Hepatocyte (in vitro differentiated cells): ENCODE measurements at places on chromosomes 12 and 14. TPM values are rescaled to one million over a fixed set of nuclear protein-coding genes. Genes with fewer than 3 reads are reported as not detected.

FGD4 gene
- polyA plus RNA-seq, result 15.2 and 17.1 TPM in 2 replicates

PMCH gene
- polyA plus RNA-seq, result not detected in 2 replicates

GALNT6 gene
- 30.7 and 33.3 TPM in 2 replicates for polyA plus RNA-seq

HOTAIR gene
- 0.82 TPM in 1 of 2 replicates, not detected in the other for polyA plus RNA-seq

ASIC1 gene
- 4.6 and 6.7 TPM in 2 replicates for polyA plus RNA-seq

GDF3 gene
- 0.19 TPM in 1 of 2 replicates, not detected in the other for polyA plus RNA-seq

AQP6 gene
- polyA plus RNA-seq, result 0.23 TPM in 1 of 2 replicates, not detected in the other

B4GALNT3 gene
- 3.7 and 4.4 TPM in 2 replicates for polyA plus RNA-seq

RPAP3 gene
- polyA plus RNA-seq, result 23.4 and 31.6 TPM in 2 replicates

OR6C2 gene
- not detected in 2 replicates for polyA plus RNA-seq

DLK1 gene
- 3,299 and 3,695 TPM in 2 replicates for polyA plus RNA-seq

ALKBH2 gene
- polyA plus RNA-seq, result 18.6 and 22.1 TPM in 2 replicates

GPX2 gene
- polyA plus RNA-seq, result 75.5 and 115 TPM in 2 replicates

TMEM117 gene
- polyA plus RNA-seq, result 12.4 and 15.6 TPM in 2 replicates
